Muscle of arm (tissue), 14 donors: ENCODE measurements at places on chromosomes 11 and 22. TPM values are rescaled to one million over a fixed set of nuclear protein-coding genes. Genes with fewer than 3 reads are reported as not detected.

Gene OR56B1
- not detected for polyA plus RNA-seq

Gene ELFN2
- polyA plus RNA-seq = 0.85 TPM

Gene CHCHD10
- polyA plus RNA-seq = 33.8 TPM

DNA sequence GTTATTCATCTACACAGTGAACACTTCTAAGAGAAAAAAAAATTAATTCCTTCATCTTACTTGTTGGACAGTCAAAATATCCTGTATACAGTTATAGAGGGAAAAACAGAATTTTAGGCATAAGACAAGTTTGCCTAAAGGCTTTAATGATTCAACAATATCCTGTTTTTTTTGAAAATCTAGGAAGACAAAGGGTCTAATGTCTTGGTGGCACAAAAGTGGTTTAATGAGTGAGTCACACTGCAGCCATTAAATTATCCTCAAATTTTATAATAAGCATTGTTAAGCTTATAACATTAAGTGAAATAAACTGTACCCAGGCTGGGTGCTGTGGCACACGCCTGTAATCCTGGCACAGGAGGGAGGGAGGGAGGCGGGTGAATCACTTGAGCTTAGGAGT, 72.9 kb downstream of the GAB2 start:
- DNase-seq = no peak

DNA sequence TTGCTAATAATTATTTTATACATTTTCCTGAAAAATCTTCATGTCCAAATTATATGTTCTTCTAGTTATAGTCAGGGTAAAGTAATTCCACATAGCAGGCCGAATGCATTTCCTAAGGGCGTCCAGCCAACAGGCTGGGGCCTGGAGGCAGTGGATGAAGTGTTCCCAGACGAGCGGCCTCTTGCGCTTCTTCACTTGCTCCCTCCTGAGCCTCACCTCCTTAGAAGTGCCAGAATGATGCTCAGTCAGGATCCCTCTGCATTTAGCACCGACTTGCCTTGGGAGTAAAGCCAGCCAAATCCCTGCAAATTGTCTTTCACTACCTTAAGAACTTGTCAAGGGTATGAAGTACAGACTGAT, 1.5 kb downstream of the OLFML1 start:
- peak; percentile 75 for DNase-seq

GRCh38 chr11:119363851-119364590, 17.5 kb downstream of the USP2 start:
- DNase-seq = no peak

GRCh38 chr22:47112994-47113852, 350.8 kb downstream of the TBC1D22A start:
- DNase-seq = no peak

DNA sequence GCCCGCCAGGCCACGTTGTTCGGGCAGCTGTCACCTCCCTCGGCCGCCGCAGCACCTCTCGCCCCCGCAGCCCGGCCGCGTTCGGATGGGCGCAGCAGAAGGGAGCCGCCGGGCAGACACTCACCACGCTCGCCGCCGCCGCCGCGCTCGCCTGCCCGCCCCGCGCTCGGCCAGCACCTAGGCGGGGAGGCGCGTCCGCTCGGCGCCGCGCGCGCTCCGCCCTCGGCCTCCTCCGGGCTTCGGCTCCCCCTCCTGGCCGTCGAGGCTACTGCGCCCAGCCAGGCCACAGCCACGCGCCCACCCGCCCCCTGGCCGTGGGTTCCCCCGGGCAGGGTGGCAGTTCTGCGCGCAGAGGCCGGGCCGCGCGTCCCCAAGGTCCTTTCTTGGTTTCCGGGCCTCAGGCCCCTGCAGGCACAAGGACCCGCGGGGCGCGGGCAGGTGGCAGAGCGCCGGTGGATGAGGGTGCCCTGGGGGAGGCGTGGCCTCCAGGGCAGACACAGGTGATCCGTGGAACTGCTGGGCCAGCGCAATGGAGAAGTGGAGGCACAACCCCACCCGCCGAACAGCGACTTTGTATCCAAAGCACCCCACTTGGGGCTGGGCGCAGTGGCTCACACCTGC, at the start of gene SLC25A22:
Gene SLC25A22, minus strand, starts transcription at position 189 of the 621 bp plus-strand sequence. CDS start 3,275 bp downstream, outside the sequence.
- DNase-seq = peak; percentile 80

DNA sequence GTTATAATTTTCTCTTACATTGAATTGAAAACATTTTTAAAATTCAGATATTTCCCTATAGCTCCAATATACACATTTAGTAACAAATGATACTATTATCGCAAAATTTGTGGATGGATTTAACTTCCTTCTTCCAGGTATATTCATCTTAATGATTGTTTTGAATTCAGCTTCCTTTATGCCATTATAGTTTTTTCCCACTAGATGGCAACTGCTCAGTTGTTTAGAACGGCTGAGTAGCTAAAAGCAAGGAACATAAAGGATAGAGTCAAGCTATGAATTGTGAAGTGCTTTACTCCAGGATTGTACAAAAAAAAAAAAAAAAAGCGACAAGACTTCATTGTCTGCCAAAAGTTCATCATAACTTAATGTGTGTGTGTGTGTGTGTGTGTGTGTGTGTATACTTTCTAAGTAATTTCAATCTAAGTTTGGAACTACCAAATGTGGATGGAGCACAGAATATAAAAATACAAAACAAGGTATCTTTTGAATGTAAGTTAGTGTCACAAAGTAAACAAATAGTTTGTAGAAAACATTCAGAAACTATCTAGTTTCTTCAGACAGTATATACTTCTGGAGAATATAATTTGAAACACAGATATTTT, 846.4 kb downstream of the DLG2 start:
- peak; percentile 15 for DNase-seq

- no peak for DNase-seq
Measured at GRCh38 chr22:42256930-42257329, 13.5 kb downstream of the TCF20 start.

DNA sequence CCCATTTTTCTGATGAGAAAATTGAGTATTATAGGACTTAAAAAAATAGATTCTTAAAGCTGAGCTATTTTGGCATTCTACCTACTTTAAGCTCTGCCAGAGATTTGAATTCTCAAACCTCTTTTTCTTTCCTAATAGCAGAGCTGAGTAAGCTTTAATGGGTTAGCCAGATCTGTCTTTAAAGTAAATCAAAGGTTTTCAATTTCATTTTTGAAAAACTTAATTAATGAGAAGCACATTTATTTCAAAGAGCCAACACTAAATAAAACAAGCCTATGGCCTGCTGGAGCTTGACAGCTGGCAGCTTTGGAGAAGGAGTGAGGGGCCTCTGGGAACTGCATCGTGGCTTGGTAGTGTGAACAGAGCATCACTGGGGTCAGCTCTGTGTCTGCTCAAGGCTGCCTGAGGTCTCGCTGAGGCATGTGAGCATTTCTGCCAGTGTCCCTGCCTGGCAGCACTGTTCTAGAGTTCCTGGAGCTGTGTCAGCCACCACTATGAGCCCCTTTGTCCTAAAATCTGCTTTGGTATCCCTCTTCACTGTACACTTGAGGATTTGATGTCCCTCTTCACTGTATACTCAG, 50.4 kb upstream of the PRSS23 start:
- no peak for DNase-seq

GRCh38 chr22:47013861-47014635, 251.6 kb downstream of the TBC1D22A start:
- no peak for DNase-seq

- no peak for DNase-seq
Measured at GRCh38 chr11:65396769-65397745, 10.6 kb downstream of the FRMD8 start.

- no peak for DNase-seq
Measured at GRCh38 chr22:40216041-40216756, 38.5 kb downstream of the TNRC6B start.

DNA sequence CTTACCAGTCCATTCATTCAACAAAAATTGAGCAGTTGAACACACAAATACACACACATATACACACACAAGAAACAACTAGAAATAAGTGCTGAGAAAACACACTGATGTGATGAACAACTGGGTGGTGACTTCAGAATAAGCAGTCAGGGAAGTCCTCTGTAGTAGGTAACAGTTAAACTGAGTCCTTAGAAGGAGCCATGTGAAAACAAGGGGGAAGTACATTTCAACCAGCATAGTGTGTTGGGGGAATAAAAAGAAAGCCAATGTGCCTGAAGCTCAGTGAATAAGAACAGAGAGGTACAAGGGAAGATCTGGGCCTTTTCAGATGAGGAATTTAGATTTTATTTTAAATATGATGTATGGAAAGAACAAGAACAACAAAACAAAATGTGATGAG, 6.8 kb upstream of the TMEM123 start:
- no peak for DNase-seq

DNA sequence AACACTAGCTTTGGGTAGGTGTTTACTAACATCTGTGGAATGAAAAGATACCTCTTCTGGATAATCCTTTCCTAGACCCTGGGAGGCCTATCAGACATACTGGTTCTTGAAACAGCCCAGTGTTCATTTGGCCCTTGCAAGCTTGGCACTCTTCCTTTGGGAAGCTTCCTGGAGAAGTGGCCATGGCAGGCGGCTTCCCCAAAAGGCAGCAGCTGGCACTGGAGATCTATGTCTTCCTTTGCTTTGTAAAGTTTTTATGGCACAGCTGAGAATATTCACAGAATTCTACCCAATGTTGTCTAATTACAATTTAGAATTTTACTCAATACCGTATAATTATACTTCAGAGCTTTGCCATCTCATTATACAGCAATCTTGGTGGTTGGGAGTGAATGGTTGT, 199.2 kb upstream of the C11orf87 start:
- DNase-seq = no peak

- no peak for DNase-seq
Measured at GRCh38 chr22:32158712-32159533, at the start of gene C22orf42. TSS of gene C22orf42 (minus strand) at chr22:32159303. CDS start at chr22:32159215, 88 bp downstream.

DNA sequence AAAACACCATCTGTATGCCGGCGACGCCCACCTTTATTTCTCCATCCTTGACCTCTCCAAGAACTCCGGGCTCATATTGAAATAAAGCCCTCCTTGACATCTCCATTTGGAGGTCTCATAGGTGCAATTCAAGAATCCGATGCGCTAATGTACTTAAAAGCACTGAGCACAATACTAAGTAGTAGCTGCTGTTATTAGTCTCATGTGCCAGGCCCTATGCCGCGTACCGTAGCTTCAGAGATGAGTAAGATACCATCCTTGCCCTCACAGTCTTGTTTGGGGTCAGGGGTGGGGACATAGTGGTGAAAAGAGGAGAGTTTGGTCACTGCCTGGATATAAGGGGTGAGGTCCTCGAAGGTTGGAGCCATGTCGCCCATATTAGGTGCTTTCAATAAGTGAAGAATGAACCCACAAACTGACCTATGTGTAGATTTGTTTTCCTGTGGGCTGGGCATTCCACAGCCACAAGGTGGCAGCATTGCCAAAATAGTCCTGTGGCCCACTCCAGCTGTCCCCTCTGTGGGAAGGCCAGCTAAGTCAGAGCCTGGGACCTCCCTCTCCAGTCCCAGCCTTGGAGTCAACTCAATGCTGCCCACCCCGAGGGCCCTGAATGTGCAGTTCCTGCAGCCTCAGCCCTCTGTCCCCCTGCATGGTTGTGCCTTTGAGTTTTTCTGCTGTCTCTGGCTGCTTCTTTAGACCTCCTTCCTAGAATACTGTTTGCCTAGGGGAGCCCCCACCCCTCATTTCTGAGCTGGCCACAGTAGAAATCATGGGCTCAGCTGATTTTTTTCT, 6.5 kb downstream of the DCPS start:
- DNase-seq = peak; percentile 81
